ENCODE measurements at places on chromosomes 7 and 10.

- ATAC-seq, result no peak
These were observed 752 bp downstream of the LRMDA start for GRCh38 chr10:75432176-75432575.

DNA sequence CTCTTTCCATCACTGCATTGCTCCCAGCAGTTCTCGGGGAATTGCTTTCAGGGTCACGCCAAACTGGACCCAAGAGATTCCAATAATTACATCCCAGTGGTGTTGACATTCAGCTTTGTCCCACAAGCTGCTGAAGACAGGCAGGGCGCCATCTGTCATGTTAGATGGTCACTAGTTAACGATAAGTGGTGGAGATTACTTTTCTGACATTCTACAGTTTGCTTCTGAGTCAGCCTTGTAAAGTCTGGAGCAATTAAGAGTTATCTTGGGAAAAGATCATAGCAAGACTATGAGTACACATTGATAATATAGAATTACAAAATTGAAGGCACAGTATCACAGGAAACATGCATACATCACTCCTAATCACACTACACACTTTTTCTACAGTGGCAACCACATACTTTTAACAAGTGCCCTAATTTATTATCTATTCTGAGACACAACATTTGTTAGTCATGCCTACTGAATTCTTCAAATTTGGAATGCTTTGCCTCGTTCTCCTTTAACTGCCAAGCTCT is 41.9 kb downstream of the SEMA3C start:
- no peak for ATAC-seq

- ATAC-seq, result no peak
These were observed 739.9 kb downstream of the REEP3 start for GRCh38 chr10:64261092-64261491.

GRCh38 chr10:100788002-100788903 is 42.9 kb downstream of the PAX2 start:
- ATAC-seq, result no peak

DNA sequence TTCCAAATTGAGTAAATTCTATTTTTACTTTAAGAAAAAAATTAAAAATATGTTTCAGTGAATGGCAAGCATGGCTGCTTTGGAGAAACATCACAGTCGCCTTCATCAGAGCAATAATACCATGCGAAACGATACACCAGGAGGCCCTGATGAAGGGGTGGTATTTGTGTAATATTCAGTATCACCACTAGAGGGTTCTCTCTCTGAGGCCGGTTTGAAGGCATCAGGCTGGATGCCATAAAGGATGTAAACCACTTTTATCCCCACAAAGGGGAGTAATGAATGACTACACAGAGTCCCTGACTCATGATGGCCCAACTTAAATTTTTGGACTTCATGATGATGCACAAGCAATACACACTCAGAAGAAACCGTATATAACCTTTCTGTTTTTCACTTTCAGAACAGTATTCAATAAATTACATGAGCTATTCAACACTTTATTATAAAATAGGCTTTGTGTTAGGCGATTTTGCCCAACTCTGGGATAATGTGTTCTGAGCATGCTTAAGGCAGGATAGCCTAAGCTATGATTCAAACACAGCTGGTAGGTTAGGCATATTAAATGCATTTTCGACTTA is 95.5 kb downstream of the PPP1R17 start:
- ATAC-seq, result no peak

- ATAC-seq, result no peak
These were observed 47.3 kb upstream of the PCBD1 start for GRCh38 chr10:70935631-70936030.

- no peak for ATAC-seq
These were observed 44.6 kb upstream of the VDAC2 start for GRCh38 chr10:75165684-75166622.

GRCh38 chr10:71712572-71713134 is 6.9 kb downstream of the C10orf105 start:
- no peak for ATAC-seq

DNA sequence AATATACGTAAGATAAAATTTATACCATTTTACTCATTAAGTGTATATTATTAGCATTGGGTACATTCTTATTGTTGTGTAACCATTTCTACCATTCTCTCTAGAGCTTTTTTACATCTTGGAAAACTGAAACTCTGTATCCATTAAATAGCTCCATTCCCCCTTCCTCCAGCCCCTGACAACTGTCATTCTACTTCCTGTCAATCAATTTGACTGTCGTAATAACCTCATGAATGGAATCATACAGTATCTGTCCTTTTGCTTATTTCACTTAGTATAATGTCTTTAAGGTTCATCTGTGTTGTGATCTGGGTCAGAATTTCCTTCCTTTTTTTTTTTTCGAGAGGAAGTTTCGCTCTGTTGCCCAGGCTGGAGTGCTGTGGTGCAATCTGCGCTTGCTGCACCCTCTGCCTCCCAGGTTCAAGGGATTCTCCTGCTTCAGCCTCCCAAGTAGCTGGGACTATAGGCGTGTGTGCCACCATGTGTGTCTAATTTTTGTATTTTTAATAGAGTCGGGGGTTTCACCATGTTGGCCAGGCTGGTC is 15.6 kb downstream of the ZRANB1 start:
- no peak for ATAC-seq

DNA sequence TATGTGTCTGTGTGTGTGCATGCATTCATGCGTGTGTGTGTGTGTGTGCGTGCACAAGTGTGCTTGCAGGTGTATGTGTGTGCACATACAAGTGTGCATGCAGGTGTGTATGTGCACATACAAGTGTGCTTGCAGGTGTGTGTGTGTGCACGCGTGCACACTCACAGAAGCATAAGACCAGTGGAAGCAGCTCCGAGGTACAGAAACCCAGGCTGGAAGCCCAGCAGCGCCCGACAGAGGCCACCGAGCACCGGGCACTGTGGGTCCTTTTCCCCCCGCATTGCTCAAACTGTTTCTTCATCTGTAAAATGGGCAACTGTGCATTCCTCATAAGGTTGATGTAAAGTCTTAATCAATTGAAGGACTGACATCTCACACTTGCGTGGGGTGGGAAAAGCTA is 243.3 kb upstream of the TCERG1L start:
- no peak for ATAC-seq

- ATAC-seq, result peak; percentile 77
These were observed 50.9 kb downstream of the TPK1 start for GRCh38 chr7:144784943-144785342.

DNA sequence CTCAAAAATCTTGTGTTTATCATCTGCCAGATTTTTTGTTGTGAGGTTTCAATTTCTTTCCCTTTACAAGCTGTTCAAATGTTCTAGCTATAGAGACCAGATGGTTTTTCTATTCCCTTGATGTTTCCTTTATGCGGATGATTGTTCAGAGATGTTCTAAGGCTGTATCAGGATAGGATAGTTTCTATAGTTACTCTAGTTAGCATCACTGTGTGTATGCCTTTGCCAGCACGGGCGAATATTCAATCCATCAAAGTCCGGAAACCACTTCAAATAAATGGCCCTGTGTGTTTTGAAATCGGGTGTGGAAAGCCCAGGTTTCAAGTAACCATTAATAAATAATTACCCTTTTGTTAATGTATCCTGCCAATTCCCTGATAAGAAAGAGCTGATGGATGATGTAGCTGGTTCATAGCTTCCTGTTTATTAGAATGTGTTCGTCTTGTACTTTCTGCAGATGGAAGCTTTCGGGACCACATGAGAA is 149.8 kb upstream of the PRKCQ start:
- peak; percentile 42 for ATAC-seq

DNA sequence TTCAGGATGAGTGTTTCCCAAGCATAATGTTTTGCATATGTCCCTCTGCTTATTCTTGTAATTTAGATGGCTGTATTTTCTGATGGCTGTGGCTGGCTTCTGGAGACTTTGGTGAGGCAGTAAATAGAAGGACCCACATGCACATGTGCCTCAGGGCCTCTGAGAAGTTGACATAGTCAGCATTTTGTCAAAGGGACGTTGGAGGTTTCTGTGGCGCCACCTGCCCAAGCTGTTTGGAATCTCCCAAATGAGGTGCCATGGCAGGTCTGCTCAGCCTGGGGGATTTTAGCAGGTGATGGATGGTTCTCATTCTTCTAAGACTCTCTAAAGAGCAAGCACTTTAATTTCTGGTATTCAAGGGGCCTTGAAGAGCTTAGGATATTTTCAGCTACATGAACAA is 29.8 kb downstream of the C10orf120 start:
- ATAC-seq, result no peak

GRCh38 chr10:77566914-77567566 is 70.6 kb downstream of the KCNMA1 start:
- ATAC-seq, result no peak

DNA sequence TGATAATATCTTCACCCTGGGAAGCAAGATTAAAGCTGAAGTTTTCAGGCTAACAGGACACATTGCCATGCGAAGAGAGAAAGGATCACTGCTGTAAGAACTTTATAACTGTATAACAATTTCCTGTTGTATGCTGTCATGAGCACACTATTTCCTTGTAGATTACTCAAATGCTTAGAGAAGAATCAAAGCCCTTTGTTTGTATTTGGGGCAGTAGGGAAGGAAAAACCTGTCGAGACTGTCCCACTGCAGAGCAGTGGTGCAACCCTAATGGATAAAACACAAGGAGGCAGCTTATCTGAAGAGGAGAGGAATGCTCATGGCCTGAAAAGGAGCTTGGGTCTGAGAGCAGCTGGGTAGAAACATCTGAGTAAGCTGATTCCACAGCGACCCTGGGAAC is 327.7 kb upstream of the NPSR1 start:
- no peak for ATAC-seq

- no peak for ATAC-seq
These were observed 103.5 kb upstream of the FAM3C start for GRCh38 chr7:121499624-121500023.

GRCh38 chr10:75546004-75546403 is 114.6 kb downstream of the LRMDA start:
- no peak for ATAC-seq

- no peak for ATAC-seq
These were observed 53.4 kb downstream of the FOXL3 start for GRCh38 chr7:343227-343822.

GRCh38 chr10:88991161-88991898 is 732 bp downstream of the FAS start:
- ATAC-seq, result peak; percentile 64

DNA sequence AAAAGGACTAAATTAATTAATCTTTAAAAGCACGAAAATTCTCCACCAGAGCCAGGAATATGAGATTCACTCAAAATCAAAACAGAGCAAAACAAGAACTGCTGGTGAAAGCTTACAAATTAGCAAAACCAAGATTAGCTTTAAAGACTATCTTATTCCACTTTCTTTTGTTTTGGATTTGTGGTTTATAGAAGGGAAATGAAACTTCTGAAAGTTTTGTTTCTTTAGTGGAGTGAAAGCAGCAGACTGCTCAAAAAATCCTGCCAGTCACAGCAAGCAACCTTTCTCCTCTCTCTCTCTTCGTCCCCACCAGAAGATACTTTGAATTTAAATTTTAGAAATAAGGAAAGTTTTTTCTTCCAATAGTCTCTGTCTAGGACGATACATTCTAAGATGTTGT is 7.8 kb downstream of the ACTA2 start:
- ATAC-seq, result no peak

DNA sequence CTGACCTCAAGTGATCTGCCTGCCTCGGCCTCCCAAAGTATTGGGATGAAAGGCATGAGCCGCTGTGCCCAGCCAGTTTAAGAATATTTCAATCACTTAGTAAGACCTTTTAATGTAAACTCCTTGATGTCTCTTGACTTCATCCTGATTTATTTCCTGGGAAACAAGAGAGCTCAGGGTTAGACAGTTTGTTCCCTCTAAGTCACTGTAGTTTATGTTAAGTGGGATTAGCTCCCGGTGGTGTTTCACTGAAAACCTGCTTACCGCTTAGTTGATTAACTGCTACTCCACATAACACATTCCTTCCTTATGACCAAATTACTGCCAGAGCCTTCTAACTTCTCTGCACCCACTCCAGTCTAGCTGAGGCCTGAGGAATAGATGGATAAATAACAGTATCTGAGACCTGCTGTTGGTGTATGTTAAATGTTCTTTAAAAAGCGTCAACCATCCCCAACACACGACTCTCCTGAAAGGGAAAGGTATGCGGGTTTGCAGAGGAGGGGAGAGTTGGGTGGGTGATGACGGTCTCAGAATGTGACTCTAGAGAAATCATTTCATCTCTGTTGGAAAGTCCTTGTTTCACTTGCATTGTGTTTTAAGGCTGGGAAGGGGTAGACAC is 48.7 kb downstream of the CREB3L2 start:
- ATAC-seq, result peak; percentile 93

Data from gastroesophageal sphincter (tissue), 4 donors.